Activated CD8-positive, alpha-beta memory T cell treated with anti-CD3 and anti-CD28 coated beads for 1 hour (primary cell): ENCODE measurements at places on chromosomes 3 and 15.
A peak's percentile ranks its signal among the peaks of the same experiment; 100 is the strongest.

DNA sequence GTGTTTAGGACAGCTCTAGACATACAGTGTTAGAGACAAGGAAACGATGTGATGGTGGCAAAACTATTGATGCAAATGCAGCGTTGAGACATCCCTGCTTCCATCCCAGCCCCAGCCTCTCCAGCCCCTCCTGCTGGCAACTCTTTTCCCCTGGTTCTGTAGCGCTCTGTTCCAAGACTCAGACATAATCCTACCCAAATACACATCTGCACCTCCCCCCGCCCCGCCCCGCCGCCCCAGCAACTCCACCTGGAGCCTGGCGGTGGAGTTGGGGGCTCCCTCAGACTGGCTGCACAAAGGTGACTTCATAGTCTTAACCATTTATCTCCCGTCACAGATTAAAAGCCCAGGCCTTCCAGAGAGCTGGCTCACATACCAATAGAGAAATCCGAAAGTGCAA, 7.2 kb upstream of the SEC22A start:
- DNase-seq: no peak

- DNase-seq: no peak
Measured at GRCh38 chr3:33839283-33839682, 40.9 kb downstream of the PDCD6IP start.

- no peak for DNase-seq
Measured at GRCh38 chr15:42130246-42130986, 26.0 kb downstream of the PLA2G4F start.

DNA sequence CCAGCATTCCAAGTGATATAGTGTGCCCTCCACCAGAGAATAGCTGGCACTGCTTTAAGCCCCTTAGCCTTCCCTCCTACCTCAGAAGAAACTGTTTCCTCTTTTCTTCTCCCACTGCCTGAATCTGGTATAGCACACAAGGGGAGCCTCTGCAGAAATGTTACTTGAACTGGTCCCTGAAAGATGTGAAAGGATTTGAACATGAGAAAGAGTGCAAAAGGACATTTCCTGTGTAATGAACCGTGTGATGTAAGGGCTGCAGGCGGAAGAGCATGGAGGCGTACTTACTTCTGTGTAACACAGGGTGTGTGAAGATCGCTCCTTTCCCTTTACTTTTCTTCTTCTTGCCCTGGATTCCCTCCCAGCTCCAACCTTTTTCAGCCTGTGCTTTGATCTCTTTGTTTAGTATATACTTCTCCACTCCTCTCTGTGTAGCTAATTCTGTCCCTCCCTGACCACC, 8.4 kb downstream of the TMOD3 start:
- DNase-seq: no peak

DNA sequence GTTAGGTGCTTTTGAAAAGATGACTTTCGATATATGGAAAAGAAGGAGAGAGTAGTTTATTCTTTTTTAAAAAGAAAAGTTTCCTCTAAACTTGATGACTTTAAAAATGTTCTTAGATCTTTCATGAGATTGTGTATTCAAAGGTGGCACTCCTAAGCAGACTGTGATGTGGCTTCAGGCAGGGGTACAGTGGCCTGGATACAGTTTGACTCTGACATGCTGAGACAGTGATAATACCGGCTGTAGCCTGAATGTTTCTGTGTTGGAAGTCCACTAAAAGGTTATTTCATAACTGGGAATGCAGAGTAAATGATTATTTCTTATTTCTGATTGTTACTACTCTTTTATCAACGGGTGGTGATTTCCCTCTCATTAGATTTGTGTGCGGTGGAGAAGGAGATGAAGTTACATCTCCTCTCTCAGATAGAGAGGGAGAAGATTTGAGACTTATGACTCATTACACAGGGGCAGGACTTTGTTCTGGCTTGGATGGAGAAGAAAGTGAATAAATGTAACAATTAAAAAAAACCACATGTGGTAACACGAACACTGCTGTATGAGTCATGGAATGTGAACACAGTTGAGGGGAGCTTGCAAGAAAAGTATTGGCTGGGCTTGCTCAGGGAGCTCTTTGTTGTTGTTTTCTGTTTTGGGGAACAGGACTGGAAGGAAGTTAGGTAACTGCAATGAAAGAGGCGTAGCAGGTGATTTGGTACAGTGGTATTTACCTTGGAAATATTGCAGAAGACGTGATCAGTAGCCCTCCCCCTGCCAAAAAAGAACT, 21.6 kb downstream of the SPTSSB start:
- DNase-seq: no peak

GRCh38 chr3:63705092-63705645, 52.7 kb downstream of the SNTN start:
- no peak for DNase-seq

GRCh38 chr3:118817748-118818165, 216.9 kb downstream of the IGSF11 start:
- DNase-seq: peak; percentile 6

GRCh38 chr3:116034086-116034485, 410.8 kb downstream of the GAP43 start:
- DNase-seq: no peak

- DNase-seq: no peak
Measured at GRCh38 chr3:177618873-177619733, 421.8 kb upstream of the TBL1XR1 start.

DNA sequence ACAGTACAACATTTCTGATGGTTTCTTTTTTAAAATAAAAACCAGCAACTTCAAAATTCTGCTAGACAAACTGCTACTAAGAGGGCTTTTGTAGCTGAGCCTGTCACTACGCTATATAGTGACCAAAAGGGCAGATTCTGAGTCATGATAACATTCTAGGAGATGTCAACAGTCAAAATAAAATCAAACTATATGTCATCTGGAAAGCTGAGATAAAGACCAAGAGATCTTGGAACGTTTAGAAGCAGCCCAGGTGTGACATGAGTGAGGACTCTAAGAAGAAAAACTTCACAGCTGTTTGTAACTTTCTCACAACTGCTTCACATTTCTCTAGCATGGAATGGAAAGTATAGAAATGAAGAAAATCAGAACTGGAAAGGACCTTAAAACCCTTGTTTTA, 84.6 kb downstream of the FILIP1L start:
- no peak for DNase-seq
